ENCODE measurements at places on chromosomes 6 and 20. TPM values are rescaled to one million over a fixed set of nuclear protein-coding genes. Genes with fewer than 3 reads are reported as not detected.

GRCh38 chr20:16760431-16761304, 12.5 kb downstream of the OTOR start:
- no peak for DNase-seq
- H3K27me3 ChIP-seq, result peaks cover 6% of the 10 kb centered on the region
- no peak overlapping the region for H3K4me3 ChIP-seq
- no peaks in the 10 kb centered on the region for H3K4me1 ChIP-seq

DNA sequence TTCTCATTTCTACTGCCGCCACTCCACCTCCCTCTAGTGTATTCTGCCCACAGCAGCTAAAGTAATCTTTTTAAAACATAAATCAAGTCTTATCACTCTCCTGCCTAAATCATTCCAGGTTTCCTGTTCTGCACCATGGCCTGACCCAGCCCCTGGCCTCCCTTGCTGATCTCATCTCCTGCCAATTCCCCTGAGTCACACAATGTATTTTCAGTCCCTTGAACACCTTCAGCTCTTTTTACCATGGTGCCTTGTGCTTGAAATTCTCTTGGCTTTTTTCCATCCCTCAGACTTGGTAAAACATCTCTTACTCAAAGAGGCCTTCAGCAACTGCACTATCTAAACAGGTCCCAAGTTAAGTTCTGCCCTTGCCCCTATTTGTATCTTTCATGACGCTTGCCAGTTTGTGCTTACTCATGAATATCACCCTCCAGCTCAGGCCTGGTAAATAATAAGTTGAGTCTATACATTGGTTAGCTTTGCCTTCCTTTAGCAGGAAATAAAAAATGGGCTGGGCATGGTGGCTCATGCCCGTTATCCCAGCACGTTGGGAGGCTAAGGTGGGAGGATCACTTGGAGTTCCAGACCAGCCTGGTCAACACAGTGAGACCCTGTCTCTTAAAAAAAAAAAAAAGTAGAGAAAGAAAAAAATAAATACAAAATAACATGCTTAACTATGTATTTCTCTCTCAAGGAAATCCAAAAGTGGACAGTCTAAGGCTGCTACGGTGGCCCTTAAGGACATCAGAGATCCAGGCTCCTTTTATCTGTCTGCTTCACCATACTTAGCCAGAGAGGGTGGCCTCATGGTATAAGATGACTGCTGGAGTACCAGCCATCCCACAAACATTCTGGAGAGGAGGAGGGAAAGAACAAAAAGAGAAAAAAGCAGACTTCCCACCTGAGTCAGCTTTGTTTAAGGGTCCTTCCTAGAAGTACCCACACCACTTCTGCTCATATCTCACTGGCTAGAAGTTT, 62.2 kb downstream of the ARFGEF2 start:
- H3K27ac ChIP-seq, result no peak overlapping the region
- H3K4me1 ChIP-seq, result no peaks in the 10 kb centered on the region
- no peak for DNase-seq
- peaks cover 62% of the 10 kb centered on the region for H3K36me3 ChIP-seq

- peaks cover 6% of the 10 kb centered on the region for H3K36me3 ChIP-seq
- peaks cover 48% of the 10 kb centered on the region for H3K4me1 ChIP-seq
- DNase-seq, result no peak
- H3K27ac ChIP-seq, result no peak overlapping the region
Observed at GRCh38 chr6:149049230-149049629, 268.3 kb upstream of the TAB2 start.

DNA sequence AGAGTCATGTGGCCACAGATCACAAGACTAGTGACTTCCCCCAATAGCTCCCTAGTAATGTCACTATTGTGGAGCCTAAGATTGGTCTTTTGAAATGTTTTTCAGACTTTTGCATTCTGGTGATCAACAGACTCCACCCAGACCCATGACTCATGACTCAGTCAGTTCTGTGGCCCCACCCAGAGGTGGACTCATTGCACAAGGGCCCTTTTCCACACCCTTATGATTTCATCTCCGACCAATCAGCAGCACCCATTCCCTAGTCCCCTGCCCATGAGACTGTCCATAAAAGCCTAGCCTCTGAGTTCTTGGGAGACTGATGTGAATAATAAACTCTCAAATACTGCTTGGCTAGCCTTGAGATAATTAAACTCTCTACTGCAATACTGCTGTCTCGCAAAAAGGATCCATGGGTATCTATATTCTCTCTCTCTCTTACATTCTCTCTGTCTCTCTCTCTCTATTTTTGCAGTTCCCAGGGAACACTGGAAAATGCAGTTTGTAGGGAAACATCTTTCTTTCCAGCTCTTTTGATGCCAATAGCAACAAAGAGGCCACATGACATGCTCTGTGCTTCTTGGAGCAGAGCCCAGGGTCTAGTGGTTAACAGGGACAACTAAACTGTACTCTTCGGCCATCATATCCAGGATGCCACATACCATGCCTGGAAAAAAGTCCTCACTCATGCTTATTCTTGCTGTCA, 71.3 kb upstream of the IYD start:
- peak; percentile 17 for DNase-seq
- H3K27me3 ChIP-seq, result peaks cover 25% of the 10 kb centered on the region
- H3K27ac ChIP-seq, result no peak overlapping the region
- peaks cover 10% of the 10 kb centered on the region for H3K4me1 ChIP-seq
- H3K4me3 ChIP-seq, result no peak overlapping the region

- no peaks in the 10 kb centered on the region for H3K27me3 ChIP-seq
- no peak overlapping the region for H3K27ac ChIP-seq
- H3K4me1 ChIP-seq, result no peaks in the 10 kb centered on the region
- no peaks in the 10 kb centered on the region for H3K36me3 ChIP-seq
- no peak overlapping the region for H3K4me3 ChIP-seq
Observed at GRCh38 chr6:41159415-41160082, 3.4 kb downstream of the TREM2 start.

DNA sequence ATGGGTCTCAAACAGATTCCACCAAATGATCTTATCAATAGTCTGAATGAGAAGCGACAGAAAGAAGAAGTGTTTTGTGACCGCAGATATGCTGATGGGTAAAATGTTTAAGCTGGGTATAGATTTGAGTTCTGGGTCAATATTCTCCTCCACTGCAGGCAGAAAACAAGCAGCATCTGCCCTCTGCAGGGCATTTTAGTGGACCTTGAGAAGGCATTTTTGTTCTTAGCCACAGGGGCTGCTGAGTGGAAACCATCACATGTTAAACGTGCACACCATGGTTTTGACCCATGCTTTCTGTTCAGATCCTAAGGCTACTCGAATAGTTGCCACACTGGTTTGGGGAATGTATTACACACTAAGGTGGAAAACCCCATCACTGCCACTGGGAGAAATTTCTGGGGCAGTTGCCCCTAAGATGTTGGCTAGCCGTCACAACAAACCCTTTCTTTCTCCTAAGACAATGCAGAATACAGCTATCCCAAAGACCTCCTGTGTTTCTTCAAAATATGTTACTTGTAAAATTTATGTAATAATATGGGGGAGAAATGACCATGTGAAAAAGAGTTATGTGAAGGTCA, 5.5 kb downstream of the POU3F2 start:
- H3K27ac ChIP-seq, result no peak overlapping the region
- peaks cover 64% of the 10 kb centered on the region for H3K27me3 ChIP-seq
- no peak overlapping the region for H3K4me3 ChIP-seq
- H3K36me3 ChIP-seq, result no peaks in the 10 kb centered on the region

DNA sequence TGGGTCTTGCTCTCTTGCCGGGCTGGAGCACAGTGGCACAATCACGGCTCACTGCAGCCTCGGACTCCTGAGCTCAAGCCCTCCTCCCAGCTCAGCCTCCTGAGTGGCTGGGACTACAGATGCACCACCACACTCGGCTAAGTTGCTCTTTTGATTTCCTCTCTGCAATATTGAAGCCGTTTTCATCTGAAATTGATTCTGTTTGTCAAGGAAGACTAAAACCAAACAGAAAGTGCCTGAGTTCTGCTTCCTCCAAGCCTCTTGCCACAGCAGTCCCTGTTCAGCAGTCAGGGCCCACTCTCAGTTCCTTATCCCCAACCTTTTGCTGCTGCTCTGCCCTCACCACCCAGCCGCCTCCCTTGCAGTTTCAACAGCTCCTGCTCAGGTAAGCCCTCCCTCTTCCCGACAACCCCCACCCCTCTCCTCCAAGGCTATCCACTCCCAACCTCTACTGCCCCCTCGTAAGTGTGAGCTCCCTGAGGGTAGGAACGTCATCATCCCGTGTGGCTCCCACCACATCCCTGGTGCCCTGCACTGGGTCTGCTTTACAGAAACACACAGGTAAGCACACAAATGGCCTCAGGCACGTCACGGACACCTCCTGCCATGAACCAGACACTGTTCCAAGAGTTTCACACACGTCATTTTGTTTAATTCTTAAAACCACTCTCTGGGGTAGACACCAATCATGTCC, 70.7 kb upstream of the TAB2 start:
- H3K4me3 ChIP-seq, result no peak overlapping the region
- H3K27ac ChIP-seq, result no peak overlapping the region
- H3K36me3 ChIP-seq, result peaks cover 1% of the 10 kb centered on the region
- DNase-seq, result no peak
- H3K4me1 ChIP-seq, result peaks cover 24% of the 10 kb centered on the region

GRCh38 chr6:134626086-134626485, 308.2 kb upstream of the SGK1 start:
- H3K4me1 ChIP-seq, result peaks cover 4% of the 10 kb centered on the region
- no peaks in the 10 kb centered on the region for H3K27me3 ChIP-seq
- DNase-seq, result no peak
- H3K4me3 ChIP-seq, result no peak overlapping the region
- no peak overlapping the region for H3K27ac ChIP-seq
- H3K36me3 ChIP-seq, result no peaks in the 10 kb centered on the region

DNA sequence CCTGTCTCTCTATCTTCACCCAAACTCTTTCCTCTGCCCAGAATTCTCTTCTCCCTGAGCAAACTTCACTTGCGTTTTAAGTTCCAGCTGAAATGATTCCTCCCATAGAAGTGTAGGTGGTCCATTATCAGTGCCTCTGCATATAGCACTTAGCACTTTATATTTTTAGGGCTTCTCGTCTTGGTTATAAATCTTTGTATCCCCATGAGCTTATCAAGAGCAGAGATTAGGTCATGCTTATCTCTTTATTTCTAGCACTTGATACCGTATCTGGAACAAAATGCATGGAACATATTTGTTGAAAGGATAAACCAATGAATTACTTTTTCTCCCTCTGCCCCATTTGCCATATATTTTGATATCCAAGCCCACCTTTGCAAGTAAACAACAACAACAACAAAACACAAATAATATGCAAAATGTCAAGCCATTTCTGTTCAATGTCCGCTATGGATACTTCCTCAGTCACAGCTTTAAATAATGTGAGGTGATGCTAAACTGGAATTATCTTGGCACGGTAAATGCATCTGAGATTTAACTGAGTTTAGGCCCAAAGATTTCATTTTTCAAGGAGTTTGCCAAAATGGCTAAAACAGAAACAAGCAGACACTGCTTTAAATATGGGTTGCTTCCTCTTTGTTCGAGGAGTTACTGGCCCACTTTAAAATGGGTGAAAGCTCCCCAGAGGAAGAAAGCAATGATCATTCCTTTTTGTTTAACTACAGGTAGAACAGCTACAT, 106.2 kb upstream of the STMND1 start:
- peaks cover 61% of the 10 kb centered on the region for H3K27me3 ChIP-seq
- no peak overlapping the region for H3K27ac ChIP-seq
- no peak for DNase-seq
- H3K4me3 ChIP-seq, result no peak overlapping the region

DNA sequence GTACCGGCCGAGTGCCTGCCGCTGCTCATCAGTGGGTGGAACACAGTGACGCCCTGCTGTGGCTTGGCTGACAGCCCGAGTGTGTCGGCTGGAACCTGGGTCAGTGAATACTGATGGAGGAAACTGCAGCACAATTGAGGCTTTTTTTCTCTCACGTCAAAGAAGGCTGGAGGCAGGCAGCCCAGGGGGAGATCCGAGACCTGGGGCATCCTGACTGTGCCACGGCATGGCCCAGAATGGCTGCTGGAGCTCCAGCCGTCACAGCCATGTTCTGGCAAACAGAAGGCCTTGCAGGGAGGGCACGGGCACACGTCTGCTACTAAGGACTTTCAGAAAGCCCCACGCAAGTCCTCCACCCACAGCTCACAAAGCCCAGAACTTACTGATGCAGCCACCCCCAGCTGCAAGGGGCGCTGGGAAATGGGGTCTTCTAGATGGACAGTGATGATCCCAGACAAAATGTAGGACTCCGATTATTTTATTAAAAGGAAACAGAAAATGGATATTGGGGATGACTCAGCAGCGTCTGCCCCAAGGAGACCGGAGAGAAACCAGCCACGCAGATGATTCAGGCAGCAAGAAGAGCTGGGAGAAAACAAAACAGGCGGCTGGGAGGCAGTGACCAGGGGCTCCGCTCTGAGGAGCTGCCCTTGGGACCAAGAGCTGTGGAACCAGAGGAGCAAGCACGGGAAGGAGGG, 140.0 kb downstream of the TAF4 start:
- H3K27me3 ChIP-seq, result no peaks in the 10 kb centered on the region
- no peak overlapping the region for H3K4me3 ChIP-seq
- DNase-seq, result no peak
- no peak overlapping the region for H3K27ac ChIP-seq
- H3K4me1 ChIP-seq, result no peaks in the 10 kb centered on the region
- H3K36me3 ChIP-seq, result no peaks in the 10 kb centered on the region

- peaks cover 51% of the 10 kb centered on the region for H3K4me1 ChIP-seq
- H3K27me3 ChIP-seq, result no peaks in the 10 kb centered on the region
- peak within 1 kb of the TSS; percentile 94 for H3K4me3 ChIP-seq
- peak; percentile 98 for DNase-seq
- H3K36me3 ChIP-seq, result peaks cover 25% of the 10 kb centered on the region
Observed at GRCh38 chr6:2765166-2765895, at the start of gene WRNIP1. Gene WRNIP1, plus strand, starts transcription at chr6:2765393. Its CDS starts 230 bp downstream, at chr6:2765623.

DNA sequence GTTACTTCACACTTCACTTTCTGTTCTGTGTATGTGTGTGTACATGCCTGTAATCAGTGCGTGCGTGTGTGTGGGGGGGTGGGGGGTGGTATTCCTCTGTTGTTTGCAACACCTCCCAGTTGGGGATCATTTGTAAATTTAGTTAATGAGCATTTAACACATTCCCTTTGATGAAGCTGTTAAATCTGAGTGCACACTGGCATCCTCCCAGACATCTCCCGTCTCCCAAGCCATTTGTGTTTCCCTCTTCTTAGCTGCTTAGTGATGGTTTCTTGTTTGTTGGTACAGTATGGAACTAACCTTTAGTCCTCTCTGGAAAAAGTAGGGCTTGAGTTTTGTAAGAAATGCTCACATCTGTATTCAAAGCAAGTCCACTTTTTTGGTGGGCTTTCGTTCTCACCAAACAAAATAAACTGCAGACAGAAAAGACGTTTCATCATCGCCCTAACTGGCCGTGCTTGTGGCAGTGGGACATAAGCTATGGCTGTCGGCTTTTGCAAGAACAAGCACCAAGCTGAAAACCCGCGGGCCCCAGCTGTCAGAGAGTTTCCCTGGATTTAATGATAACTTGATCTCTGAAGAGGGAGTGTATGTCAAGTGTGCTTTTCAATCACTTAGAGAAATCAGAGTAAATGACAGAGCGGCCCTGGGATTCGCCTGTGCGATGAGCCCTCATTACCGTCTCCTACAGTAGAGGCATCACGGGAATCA, 54.9 kb upstream of the SASH1 start:
- no peak overlapping the region for H3K4me3 ChIP-seq
- H3K27me3 ChIP-seq, result peaks cover 9% of the 10 kb centered on the region
- DNase-seq, result no peak
- H3K4me1 ChIP-seq, result no peaks in the 10 kb centered on the region

Gene AK9
- 3.5 TPM for total RNA-seq

Gene TCF15
- total RNA-seq, result not detected

Gene IL17A
- 9.1 TPM for total RNA-seq
